ENCODE measurements at places on chromosomes 12 and 14.

DNA sequence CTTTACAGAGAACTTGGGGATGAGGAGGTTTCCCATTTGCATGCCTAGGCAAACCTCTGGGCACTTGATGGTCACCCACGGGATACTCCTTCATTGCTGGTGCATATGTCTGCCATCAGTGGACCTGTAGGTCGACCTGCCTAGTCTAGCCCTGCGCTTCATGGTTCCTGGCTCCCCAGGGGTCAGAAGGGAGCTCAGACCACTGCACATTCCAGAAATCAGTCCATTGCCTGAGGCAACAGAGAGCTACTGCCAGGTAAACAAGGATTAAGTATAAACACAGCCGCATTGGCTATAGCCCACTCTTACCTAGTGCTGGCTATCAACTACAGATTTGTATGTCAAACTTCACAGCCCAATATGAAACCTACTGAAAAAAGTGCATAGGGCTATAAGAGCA lies 476.4 kb downstream of the SOX5 start:
- no peak for DNase-seq

DNA sequence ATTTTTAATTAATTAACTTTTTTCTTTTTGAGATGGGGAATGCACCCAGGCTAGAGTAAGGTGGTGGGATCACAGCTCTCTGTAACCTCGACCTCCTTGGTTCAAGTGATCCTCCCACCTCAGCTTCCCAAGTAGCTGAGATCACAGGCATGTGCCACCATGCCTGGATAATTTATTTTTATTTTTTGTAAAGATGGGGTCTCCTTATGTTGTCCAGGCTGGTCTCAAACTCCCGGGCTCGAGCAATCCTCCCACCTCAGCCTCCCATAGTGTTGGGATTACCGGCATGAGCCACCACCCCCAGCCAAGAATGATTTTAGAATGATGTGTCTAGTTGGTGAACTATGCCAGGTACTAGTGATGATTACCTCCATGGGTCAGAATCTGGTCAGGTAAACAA lies 6.6 kb upstream of the LRP10 start:
- no peak for DNase-seq

- no peak for DNase-seq
Measured at GRCh38 chr12:52401526-52401925, 4.6 kb downstream of the KRT82 start.

- no peak for DNase-seq
Measured at GRCh38 chr12:103462675-103463074, 33.1 kb downstream of the C12orf42 start.

- no peak for DNase-seq
Measured at GRCh38 chr14:58780185-58780584, 142.4 kb downstream of the DACT1 start.

DNA sequence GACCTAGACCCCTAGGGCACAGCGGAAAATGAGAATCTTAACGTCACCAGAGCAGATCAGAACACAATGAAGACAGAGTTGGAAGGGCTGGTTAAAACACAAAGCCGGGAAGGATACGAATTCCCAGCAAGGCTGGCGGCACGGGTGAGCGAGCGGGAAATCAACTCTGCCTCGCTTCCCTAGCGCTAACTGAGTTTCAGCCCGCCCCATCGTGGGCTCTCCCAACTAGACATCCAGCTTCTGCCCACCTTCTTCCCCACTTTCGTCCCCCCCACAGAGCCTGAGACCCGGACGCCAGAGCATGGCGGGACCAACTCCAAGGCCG lies 377 bp downstream of the CCNT1 start:
- DNase-seq = no peak

GRCh38 chr12:103877288-103877687 lies 36.3 kb upstream of the NT5DC3 start:
- no peak for DNase-seq

- no peak for DNase-seq
Measured at GRCh38 chr14:79043194-79043889, 873.2 kb downstream of the NRXN3 start.

GRCh38 chr14:23153851-23154796 lies 29.3 kb downstream of the SLC7A8 start:
- no peak for DNase-seq

- no peak for DNase-seq
Measured at GRCh38 chr14:77076113-77076631, 21.9 kb upstream of the CIPC start.

DNA sequence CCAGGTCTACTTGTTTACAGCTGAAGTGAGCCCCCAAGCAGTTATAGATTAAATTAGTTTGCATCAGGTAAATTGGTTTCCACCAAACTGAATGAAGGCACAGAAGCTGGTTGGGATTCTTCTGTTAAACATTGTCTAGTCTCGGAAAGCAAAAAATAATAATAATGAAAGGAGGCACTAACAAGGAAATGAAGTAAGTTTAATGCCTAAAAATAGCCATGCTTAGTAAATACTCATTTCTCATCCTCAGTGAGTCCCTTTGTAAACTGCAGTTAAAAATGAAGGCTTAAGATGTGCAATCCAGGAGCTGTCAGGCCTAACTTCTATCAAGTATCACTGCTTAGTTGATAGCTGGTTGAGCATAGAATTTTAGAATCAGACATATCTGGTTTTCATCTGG lies 113.5 kb downstream of the BTG1 start:
- no peak for DNase-seq

- DNase-seq = no peak
Measured at GRCh38 chr12:19110221-19110940, 19.2 kb upstream of the PLEKHA5 start.

- DNase-seq = no peak
Measured at GRCh38 chr12:85179680-85180270, 100.2 kb upstream of the ALX1 start.

DNA sequence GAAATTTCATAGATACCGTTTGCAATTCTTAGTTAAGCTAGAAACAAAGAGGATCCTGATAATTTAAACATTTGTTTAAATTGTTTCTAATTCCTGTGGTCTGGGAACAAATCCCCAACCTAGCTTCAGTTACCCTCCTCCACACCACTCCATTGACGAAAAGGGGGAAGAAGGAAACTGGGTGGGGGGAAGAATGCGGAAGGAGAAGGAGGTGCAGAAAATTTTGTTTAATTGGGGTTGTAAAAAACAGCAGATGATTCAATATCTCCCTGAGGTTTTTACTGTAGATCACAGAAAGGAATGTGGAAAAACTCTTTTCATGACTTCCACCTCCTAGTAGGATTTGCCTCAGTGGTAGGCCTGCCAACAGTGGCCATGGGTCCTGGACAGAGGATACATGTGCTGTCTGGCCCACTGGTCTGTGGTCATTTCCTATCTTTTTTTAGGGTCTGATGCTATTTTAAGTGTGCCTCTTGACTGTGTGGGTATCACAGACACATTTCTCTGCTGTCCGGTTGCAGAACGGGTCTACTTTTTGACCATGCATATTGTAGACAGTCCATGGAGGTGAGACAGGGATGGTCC lies 122.9 kb upstream of the PCED1B start:
- no peak for DNase-seq

- DNase-seq = no peak
Measured at GRCh38 chr12:83185241-83185640, 498.5 kb downstream of the TMTC2 start.

DNA sequence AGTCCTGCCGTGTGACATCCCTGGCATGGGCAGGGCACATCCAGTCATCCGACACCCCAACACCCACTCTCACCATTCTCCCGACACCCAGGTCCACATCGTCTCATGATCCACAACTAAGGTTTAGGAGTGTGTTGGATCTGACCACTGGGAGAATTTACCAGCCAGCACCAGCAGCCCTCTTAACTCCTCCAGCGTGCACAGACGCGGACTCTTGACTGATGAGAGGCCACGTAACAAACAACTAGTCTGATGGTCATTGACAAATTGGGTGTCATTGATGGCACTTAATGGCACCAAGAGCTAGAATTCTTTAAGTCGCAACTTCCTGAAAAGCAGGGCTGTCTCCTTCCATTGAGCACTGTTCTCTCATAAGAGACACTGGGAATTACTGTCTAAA lies 203.0 kb upstream of the SFSWAP start:
- DNase-seq = no peak
